ENCODE measurements at places on chromosomes 2 and 18. TPM values are rescaled to one million over a fixed set of nuclear protein-coding genes. Genes with fewer than 3 reads are reported as not detected.

The SLC9A4 gene
- not detected for polyA plus RNA-seq

The FTCDNL1 gene
- 1.1 TPM for polyA plus RNA-seq

DNA sequence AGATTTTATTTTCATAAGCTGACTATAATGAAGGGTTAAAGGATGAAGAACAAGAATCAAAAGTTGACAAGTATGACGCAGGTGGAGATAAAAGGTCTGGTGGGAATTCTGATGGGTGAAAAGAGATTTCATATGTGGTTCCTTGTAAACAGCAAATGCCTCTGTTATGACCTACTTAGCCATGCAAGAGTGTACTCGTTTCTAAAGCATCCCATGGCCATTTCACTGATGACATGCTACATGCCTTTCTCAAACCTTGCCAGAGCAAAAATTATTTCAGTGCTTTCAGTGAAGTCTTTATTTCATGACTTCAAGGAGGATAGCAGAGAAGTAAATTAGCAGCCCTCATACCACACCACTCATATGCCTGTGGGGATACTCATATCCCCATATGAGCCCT, 71.7 kb downstream of the FEZ2 start:
- H3K27me3 ChIP-seq: no peaks in the 10 kb centered on the region
- H3K36me3 ChIP-seq: peaks cover 28% of the 10 kb centered on the region
- no peak overlapping the region for H3K27ac ChIP-seq
- DNase-seq: no peak
- H3K4me1 ChIP-seq: peaks cover 3% of the 10 kb centered on the region
- H3K4me3 ChIP-seq: no peak overlapping the region

The MYO5B gene
- 6.5 TPM for polyA plus RNA-seq

DNA sequence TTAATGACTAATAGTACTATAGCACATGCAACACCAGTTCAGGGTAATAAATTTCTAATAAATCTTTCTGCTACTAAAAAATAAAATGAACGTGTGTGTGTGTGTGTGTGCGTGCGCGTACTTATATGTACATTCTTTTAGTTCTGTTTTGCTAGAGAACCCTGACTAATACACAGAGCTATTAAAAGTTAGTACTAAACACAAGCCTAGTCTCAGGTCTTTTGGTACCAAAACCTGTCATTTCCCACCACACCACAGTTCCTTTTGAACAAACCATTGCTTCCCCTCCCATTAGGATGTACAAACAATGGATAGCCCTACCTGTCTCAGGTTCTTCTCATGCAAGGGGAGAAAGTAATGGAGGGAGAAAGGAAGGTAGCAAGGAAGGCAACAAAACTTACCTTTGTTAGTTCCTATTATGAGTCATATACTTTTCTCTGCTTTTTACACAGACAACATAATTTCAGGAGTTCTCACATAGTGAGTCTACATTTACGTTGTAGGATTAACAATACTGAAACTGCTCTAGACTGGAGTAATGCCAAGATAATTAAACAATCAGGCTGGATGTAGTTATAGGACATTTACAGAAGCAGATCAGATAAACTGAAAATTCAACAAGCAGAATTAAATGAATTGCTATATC, 427.2 kb downstream of the KCNJ3 start:
- no peaks in the 10 kb centered on the region for H3K4me1 ChIP-seq
- no peak overlapping the region for H3K27ac ChIP-seq
- no peak for DNase-seq
- no peaks in the 10 kb centered on the region for H3K36me3 ChIP-seq

The KIAA2012 gene
- polyA plus RNA-seq: not detected

DNA sequence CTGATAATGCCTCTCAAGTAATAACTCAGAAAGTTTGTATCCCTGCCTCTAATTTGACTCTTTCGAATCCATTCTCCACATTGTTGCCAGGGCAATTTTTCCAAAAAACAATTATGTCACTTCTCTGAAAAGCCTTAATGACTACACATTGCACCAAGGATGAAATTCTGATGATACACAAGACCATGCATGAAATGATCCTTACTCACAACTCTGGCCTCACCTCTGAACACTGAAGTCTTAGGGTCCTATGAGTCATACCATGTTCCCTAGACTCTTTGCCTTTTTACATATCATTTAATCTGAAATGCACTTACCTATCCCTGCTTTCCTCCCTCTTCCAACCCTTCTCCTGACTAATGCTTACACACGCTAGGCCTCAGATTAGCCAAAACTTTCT, 51.0 kb downstream of the WDPCP start:
- H3K27me3 ChIP-seq: no peaks in the 10 kb centered on the region
- H3K4me3 ChIP-seq: no peak overlapping the region

The LAPTM4A gene
- 460 TPM for polyA plus RNA-seq

DNA sequence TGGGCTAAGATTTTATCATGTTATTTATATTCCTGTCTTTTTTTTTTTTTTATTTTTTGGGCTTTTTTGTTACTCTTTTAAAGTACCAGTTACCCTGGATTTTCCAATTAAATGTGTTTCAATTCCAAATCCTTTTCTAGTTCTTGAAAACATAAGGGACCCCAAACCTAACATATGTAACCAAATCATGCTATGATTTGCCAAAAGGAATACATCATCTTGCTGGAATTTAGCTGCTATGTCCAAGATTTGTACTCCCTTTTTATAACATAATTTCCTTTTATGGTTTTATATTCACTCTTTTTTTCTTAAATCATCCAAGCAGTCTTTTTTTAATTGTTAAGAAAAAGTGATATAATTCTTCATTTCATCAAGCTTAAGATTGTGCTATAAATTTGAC, 60.9 kb upstream of the DSEL start:
- H3K4me3 ChIP-seq: no peak overlapping the region
- no peaks in the 10 kb centered on the region for H3K36me3 ChIP-seq
